ENCODE measurements at places on chromosomes 6 and 20.

- no peak for DNase-seq
Observed at GRCh38 chr6:156185113-156185512, 592.1 kb upstream of the ARID1B start.

- no peak for DNase-seq
Observed at GRCh38 chr20:1396264-1396663, 3.4 kb upstream of the FKBP1A start.

DNA sequence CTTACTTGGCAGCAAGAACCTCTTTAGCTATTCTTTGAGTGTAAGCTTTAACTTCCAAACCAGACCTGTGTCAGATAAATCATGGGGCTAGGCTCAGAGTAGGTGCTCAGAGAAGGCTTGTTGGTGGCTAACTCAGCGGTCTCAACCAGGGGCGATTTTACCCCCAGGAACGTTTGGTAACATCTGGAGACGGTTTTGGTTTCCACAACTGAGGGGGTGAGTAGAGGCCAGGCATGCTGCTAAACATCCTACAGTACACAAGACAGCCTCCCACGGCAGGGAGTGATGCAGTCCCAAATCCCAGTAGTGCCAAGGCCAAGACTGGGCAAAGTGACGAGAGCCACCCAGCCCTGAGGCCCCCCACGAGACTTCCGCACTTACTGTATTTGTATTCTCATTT lies 59.2 kb downstream of the RAB44 start:
- DNase-seq, result no peak

DNA sequence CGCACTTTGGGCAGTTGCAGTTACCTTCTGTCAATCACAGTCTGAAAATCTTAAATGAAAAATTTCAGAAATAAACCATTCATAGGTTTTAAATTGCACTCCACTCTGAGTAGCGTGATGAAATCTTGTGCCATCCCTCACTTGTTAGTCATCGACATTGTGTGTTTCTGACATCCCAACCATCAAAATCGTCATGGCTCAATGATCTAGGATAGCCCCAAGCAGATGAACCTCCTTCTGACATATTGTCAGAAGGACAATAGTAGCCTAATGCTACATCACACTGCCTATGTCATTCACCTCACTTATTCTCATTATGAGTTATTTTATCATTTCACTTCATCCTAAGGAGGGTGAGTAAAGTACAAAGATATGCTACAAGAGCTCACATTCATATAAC lies 284.8 kb downstream of the PTPRK start:
- no peak for DNase-seq

DNA sequence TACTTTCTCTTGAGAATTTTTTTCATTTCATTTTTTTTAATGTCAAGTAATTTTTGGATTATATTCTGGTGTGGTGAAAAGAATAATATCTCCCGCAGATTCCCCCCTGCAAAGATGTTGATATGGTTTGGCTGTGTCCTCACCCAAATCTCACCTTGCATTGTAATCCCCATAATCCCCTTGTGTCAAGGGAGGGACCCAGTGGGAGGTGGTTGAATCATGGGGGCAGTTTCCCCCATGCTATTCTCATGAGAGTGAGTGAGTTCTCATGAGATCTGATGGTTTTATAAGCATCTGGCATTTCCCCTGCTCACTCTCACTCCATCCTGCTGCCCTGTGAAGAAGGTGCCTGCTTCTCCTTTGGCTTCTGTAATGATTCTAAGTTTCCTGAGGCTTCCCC lies 58.7 kb upstream of the PMEPA1 start:
- DNase-seq, result peak; percentile 6

- peak; percentile 33 for DNase-seq
Observed at GRCh38 chr20:24762791-24763350, 186.2 kb upstream of the CST7 start.

DNA sequence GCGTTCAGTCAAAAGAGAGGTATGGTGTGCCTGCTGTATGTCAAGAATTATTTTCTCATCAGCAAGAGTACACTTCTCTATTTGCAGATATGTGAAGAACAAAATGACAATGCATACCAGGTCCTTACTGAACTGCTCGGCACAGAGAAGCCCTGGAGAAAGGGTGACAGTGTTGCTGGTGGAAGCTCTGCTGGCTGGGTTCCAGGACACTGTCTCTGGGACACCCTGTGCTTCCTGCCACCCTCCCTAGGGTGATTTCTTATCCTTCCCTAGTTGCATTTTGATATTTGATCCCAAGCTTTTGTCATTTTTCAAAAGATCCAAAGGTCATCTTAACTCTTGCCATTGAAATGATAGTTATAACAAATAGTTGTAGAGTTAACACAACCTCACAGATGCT lies 8.3 kb upstream of the CST5 start:
- DNase-seq, result no peak

DNA sequence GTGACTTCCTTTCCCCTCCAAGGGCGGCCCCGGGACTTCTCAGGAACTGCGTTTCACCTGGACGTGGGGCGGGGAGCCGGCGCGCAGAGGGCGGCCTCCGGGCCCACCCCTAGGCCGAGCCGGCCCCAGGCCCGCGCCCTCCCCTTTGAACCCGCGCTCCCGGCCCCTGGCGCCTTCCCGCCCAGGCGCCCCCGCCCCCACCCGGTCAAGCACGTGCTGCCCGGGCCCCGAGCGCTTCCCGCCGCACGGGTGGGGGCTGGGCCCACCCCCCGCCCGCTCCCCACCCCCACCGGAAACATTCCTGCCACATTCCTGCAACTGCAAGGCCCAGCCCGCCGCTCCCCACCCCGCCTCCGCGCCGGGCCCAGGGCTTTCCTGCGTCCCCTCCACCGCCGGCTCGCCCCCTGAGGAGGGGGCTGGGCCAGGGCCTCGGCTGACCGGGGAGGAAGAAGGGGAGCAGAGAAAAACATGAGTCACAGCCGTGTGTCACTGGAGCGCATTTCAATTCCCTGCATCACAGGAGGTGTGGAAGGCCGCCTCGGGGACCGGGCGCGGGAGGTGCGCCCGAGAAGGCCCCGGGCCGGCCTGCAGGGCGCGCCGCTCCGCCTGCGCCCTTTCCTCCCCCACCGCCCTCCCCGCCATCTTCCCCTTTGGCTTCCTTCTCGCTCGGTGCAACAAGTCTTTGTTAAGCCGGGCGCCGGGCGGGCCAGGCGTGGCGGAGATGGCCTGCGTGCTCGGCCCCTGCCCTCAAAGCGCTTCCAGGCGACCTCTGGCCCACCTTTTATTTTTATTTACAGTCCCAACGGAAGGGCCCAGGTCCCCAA lies 1.2 kb upstream of the HMGA1 start:
- peak; percentile 88 for DNase-seq

DNA sequence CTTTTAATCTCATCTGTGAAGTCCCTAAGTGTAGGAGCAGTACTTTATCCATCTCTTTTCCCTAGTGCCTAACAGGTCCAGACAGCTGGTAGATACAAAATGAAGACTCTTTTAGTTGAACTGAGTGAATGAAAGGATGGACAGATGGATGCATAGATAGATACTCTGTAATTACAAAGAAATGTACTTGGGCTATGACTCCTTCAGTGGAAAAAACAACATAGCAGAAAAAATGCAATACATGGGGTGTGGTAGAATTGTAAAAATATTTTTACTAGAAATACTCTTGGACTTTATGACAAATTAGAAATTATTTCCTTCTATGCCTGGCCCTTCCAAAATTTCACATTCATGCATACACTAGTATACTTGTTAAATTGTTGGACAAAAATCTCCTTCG lies 29.3 kb downstream of the KCNQ5 start:
- no peak for DNase-seq

GRCh38 chr6:142822383-142822782 lies 122.6 kb downstream of the HIVEP2 start:
- DNase-seq, result no peak

- no peak for DNase-seq
Observed at GRCh38 chr6:43884652-43885022, 114.6 kb downstream of the VEGFA start.

DNA sequence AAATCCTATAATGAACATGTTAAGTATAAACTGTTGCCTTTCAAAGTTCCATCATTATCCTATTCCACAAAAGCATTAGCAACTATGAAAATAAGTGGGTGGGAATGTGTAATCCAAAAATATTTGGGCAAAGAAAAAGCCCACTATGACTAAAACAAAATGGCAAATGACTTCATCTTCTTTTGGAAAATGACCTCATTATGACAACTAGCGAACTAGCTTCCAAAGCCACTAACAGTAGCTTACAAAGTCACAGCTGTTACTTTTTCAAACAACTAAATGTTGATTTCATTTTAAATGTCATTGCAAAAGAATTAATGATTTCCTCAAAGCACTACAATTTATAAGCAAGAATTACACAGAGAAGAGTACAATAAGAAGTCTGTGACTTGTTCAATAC lies 49.8 kb upstream of the RUNX2 start:
- DNase-seq, result no peak

- DNase-seq, result no peak
Observed at GRCh38 chr20:21159658-21160380, 33.9 kb downstream of the KIZ start.

GRCh38 chr20:50762435-50763220 lies 31.2 kb downstream of the PARD6B start:
- no peak for DNase-seq

All from activated effector memory CD4-positive, alpha-beta T cell treated with anti-CD3 and anti-CD28 coated beads, Interleukin-2, amount 50 U/mL, for 16 hours (primary cell).